HepG2 (cell line): ENCODE measurements at places on chromosomes 11 and 22. TPM values are rescaled to one million over a fixed set of nuclear protein-coding genes. Genes with fewer than 3 reads are reported as not detected.

DNA sequence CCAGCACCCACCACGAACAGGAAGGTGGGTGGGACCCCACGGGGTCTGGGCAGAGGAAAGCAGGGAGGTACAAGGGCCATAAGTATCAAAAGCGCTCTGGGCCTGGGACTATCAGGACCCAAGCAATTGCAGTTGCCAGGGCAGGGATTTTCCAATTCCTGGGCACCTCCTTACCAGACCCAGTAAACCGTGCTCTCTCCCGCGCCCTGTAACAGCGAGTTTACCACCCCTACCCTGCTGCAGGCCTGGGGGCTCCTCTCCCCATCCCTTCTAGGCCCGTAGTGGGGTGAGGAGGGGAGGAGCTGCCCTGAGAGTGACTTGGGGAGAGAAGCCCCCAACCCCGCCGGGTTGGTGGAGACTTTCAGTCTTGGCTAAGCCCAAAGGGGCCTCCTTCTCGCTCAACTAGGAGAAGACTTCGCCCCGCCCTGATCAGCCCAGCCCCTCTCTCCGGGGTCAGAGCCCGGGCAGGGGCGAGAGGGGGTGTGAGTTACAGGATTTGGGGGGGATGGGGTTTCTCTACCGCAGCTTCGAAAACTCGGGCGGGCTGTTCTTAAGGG lies 5.4 kb downstream of the PAX6 start:
- DNase-seq = no peak

DNA sequence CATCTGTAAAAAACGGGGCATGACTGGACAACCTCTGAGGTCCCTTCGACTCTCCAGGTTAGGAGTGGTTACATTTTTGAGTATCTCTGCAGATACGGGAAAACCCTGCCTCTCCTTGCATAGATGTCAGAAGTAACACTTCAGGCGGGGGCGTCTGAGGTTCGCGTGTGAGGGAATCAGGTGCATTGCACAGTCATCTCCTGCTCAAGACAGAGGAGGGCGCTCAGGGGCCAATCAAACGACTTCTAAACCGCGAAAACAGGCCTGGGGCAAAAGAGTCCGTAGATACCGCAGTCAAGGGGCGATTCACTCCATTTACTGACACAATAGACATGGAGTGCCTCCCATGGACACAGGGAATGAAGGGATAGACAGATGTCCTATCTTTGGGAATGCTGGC lies 31.7 kb downstream of the KIRREL3 start:
- DNase-seq = no peak

The MUC6 gene
- not detected in 2 replicates for polyA plus RNA-seq

- DNase-seq = no peak
These were observed 61.9 kb upstream of the SORL1-AS1 start for GRCh38 chr11:121514432-121515334.

DNA sequence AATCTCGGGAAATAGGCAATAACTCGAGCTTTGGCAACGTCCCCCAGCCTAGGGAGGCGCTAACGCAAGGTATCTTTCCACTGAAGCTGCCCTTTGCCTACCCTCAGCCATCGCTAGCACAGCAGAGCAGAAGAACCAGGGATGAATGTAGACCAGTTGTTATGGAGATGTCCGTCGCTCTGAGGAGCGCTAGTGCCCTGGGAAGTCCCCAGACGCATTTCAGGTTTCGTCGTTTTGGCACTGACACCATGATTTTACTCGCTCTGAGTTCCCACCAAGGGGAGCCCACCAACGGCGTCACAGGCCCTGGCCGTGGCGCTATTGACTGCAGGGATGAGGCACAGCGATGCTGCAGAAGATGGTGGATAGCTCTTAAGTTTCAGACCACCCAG lies 22.7 kb upstream of the BDNF start:
- DNase-seq = no peak

- no peak for DNase-seq
These were observed 98.9 kb upstream of the ISX start for GRCh38 chr22:34966980-34967565.

The IGF2 gene
- polyA plus RNA-seq = 254 and 379 TPM in 2 replicates
